ENCODE measurements at places on chromosomes 5 and 9. TPM values are rescaled to one million over a fixed set of nuclear protein-coding genes. Genes with fewer than 3 reads are reported as not detected.

DNA sequence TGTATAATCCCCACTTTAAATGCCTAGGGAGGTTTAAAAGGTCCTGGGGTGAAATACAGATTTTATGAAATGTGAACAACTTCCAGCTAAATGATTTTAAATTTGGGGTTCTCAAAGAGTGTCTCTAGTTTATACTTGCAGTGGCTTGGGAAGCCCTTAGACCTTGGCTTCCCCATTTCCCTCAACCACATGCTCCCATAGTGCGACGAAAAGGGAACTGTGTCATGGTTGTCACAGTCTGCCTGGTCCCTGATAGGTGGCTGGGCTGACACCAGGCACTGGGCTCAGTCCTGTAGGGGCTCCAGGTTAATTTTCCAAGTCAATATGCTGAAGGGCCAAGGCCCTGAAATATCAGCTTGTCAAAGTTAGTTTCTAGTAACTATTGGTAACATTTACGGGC is 10.4 kb upstream of the CXCL14 start:
- H3K4me3 ChIP-seq: no peak overlapping the region
- no peaks in the 10 kb centered on the region for H3K36me3 ChIP-seq
- peaks cover 18% of the 10 kb centered on the region for H3K27me3 ChIP-seq
- no peak for DNase-seq

DNA sequence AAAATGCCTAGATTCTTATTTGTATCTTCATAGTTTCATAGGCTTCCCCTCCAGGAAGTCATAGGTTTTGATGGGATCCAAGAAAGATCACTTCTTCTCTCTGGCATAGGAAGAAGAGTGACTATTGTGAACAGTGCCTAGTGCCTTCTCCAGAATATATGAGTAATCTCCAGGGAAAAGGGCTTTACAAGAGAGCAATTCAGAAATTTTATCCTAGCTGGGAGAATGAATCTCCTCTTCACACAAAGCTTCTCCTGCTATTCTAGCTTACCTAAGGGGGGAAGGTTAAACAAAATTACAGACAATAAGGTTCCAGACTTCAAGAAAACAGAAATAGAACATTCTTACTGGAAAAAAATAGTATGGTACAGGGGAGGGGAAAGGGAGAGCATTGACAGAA is 1193.3 kb upstream of the CDH6 start:
- no peaks in the 10 kb centered on the region for H3K36me3 ChIP-seq
- H3K4me1 ChIP-seq: no peaks in the 10 kb centered on the region

DNA sequence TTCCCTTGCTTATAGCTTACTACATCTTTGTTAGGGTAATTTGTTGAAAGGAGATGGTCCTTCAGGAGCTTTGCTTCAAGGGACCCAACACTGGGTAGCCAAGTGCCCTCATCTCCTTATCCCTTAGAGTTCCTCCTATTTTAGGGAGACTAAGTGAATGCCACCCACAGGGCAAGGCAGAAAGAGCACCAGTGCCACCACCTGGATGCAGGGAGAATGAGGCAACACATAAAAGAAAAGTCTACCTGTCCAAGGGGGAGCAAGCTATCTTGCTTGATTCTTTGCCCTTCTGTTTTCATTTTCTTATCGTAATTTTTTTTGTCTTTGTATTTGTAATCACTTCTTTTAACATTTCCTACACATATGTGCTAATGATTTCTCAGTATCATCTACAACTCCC is 205.5 kb downstream of the NPR3 start:
- H3K36me3 ChIP-seq: no peaks in the 10 kb centered on the region
- DNase-seq: peak; percentile 32
- H3K27me3 ChIP-seq: 0 out of 2 replicates have a peak, but pooled peaks cover 5% of the 10 kb centered on the region

The NR5A1 gene
- 0.64 TPM for total RNA-seq

The ERMP1 gene
- 29.9 TPM for total RNA-seq

GRCh38 chr5:149423794-149424268 is 44.7 kb upstream of the IL17B start:
- DNase-seq: no peak
- H3K4me1 ChIP-seq: peaks cover 17% of the 10 kb centered on the region
- no peaks in the 10 kb centered on the region for H3K36me3 ChIP-seq
- H3K27ac ChIP-seq: no peak overlapping the region

- H3K4me1 ChIP-seq: no peaks in the 10 kb centered on the region
- H3K27ac ChIP-seq: no peak overlapping the region
- no peak for DNase-seq
- H3K4me3 ChIP-seq: no peak overlapping the region
Measured at GRCh38 chr9:119005162-119005561, 364.1 kb downstream of the BRINP1 start.

The ADCY2 gene
- 0.15 TPM for total RNA-seq

The HSD17B3 gene
- 0.37 TPM for total RNA-seq

The PLPP7 gene
- 0.37 TPM for total RNA-seq

- H3K36me3 ChIP-seq: no peaks in the 10 kb centered on the region
- no peak overlapping the region for H3K27ac ChIP-seq
- peaks cover 6% of the 10 kb centered on the region for H3K27me3 ChIP-seq
- no peak overlapping the region for H3K4me3 ChIP-seq
- H3K4me1 ChIP-seq: peaks cover 4% of the 10 kb centered on the region
Measured at GRCh38 chr5:1661831-1662558, 137.6 kb downstream of the MRPL36 start.

- H3K4me1 ChIP-seq: no peaks in the 10 kb centered on the region
- DNase-seq: no peak
- H3K27ac ChIP-seq: no peak overlapping the region
- H3K4me3 ChIP-seq: no peak overlapping the region
Measured at GRCh38 chr9:71791875-71792274, 23.6 kb upstream of the CEMIP2 start.

DNA sequence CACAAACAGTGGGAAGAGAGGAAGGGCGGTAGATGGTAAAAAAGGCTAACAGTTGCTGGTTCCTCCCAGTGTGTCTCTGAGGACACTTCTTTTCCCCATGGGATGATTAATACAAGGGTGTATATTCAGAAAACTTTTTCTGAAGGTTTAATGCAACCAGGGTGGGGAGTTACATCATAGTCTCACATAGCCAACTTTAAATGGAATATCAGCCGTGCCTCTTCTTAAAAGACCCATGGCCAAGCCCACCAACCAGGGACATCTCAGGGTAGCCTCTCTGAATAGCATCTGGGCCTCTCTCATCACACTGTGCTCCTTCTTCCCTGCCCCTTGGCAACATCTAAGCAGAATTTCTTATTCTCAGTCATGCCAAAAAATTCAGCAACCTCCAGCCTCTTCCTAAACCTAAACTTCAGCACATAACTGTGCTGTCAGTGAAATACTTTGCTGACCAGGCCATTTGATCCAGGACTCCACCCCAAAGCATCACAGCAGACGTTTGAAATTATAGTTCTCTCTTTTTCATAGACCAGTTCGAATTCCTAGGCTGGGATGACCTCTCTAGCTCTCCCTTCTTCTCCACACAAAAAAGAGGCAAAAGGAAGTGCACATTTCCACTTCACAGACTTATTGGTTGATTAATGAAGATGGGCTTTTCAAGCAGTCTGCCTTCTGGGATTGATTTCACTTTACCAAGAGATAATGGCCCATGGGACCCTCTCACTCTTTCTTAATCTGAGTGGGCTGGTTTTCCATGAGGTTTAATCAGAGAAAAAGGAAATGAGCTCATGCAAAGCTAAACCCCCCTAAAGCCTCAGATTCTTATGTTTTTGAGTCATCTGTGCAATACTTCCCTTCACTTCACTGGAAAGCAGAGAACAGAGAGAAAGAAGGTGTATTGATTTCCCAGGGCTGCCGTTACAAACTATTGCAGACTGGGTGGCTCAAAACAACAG is 85.1 kb upstream of the RAI14 start:
- no peak for DNase-seq
- no peak overlapping the region for H3K4me3 ChIP-seq
- H3K36me3 ChIP-seq: no peaks in the 10 kb centered on the region
- no peaks in the 10 kb centered on the region for H3K4me1 ChIP-seq
- no peaks in the 10 kb centered on the region for H3K27me3 ChIP-seq

The SLCO4C1 gene
- total RNA-seq: 0.12 TPM

GRCh38 chr5:174527916-174528540 is 196.4 kb upstream of the MSX2 start:
- H3K27ac ChIP-seq: no peak overlapping the region
- no peak overlapping the region for H3K4me3 ChIP-seq
- DNase-seq: no peak
- H3K36me3 ChIP-seq: no peaks in the 10 kb centered on the region
- H3K4me1 ChIP-seq: peaks cover 36% of the 10 kb centered on the region

DNA sequence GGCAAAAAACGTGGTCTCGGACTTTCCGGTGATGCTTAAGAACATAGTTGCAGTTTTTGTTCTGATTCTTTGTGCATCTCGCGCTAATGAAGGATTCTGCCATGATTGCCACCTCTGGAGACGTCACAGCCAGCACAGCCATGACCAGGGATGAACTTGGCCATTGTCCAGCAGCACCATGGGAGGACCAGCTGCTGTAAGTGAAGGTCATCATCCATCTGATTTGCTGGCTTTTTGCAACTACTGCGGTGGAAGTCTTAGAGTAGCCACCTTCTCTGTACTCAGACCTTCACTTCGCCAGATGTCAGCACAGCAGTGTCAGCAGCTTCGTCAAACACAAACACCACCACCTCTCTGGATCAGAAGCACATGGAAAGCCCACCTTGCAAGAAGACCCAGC is 45.7 kb downstream of the NSUN2 start:
- no peak overlapping the region for H3K27ac ChIP-seq
- no peak for DNase-seq
- H3K4me3 ChIP-seq: no peak overlapping the region
- H3K4me1 ChIP-seq: no peaks in the 10 kb centered on the region

DNA sequence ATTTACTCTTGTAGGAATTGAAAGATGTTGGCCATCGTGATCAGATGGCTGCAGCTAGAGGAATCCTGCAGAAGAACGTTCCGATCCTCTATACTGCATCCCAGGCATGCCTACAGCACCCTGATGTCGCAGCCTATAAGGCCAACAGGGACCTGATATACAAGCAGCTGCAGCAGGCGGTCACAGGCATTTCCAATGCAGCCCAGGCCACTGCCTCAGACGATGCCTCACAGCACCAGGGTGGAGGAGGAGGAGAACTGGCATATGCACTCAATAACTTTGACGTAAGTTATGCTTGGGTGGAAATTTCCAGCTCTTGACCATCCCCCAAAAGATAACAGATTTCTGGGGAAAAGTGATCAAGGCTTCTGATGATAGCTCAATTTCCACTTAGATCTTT is 50.6 kb downstream of the LRRTM2 start:
- H3K4me1 ChIP-seq: no peaks in the 10 kb centered on the region
- no peak overlapping the region for H3K27ac ChIP-seq
- peaks cover 24% of the 10 kb centered on the region for H3K36me3 ChIP-seq
- no peak overlapping the region for H3K4me3 ChIP-seq
- H3K27me3 ChIP-seq: no peaks in the 10 kb centered on the region

DNA sequence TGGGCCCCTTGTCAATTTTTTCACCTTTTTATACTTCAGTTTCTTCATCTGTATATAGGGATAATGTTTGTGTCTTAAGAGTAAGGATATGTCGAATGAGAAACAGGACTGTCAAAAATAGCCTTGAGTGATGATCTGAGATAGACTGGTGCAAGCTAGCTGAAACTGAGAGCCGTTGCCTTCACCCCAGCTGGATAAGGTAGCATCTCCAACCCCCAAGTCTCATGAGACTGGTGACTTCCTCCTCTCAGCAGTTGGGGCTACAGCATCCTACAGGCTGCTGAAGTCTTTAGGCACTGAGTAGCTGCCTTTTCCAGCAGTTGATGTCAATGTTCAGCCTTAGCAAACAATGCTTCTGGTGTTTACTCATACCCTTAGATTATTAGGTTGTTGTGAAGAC is 330.2 kb downstream of the OSTF1 start:
- H3K27ac ChIP-seq: no peak overlapping the region
- no peak overlapping the region for H3K4me3 ChIP-seq
- H3K36me3 ChIP-seq: no peaks in the 10 kb centered on the region
- 0 out of 2 replicates have a peak, but pooled peaks cover 5% of the 10 kb centered on the region for H3K27me3 ChIP-seq
- no peak for DNase-seq

GRCh38 chr5:17151686-17152085 is 65.7 kb upstream of the BASP1 start:
- DNase-seq: no peak
- H3K36me3 ChIP-seq: no peaks in the 10 kb centered on the region
- H3K4me1 ChIP-seq: no peaks in the 10 kb centered on the region

The CAVIN4 gene
- total RNA-seq: 0.59 TPM

The ACSL6 gene
- total RNA-seq: 2.3 TPM

The RAD17 gene
- total RNA-seq: 29.0 TPM

- DNase-seq: no peak
- H3K36me3 ChIP-seq: no peaks in the 10 kb centered on the region
- H3K4me1 ChIP-seq: no peaks in the 10 kb centered on the region
- H3K27ac ChIP-seq: no peak overlapping the region
- no peak overlapping the region for H3K4me3 ChIP-seq
Measured at GRCh38 chr9:78525986-78526560, 229.1 kb downstream of the PSAT1 start.

DNA sequence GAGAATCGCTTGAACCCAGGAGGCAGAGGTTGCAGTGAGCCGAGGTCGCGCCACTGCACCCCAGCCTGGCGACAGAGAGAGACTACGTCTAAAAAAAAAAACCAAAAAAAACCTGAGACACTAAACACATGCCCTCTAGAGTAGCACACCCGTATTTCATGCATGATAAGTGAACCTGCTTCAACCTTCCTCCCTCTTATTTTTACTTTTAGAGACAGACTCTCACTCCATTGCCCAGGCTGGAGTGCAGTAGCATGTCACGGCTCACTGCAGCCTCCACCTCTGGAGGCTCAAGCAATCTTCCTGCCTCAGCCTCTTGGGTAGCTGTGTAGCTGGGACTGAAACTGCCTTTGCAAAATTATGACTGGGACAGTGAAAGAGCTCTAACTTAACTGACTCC is 17.6 kb upstream of the NANS start:
- H3K27ac ChIP-seq: no peak overlapping the region
- no peaks in the 10 kb centered on the region for H3K4me1 ChIP-seq
- H3K4me3 ChIP-seq: no peak overlapping the region
- no peak for DNase-seq
- no peaks in the 10 kb centered on the region for H3K36me3 ChIP-seq

GRCh38 chr9:124812441-124812876 is 35.5 kb downstream of the OLFML2A start:
- peaks cover 61% of the 10 kb centered on the region for H3K4me1 ChIP-seq
- DNase-seq: peak; percentile 84
- peak overlapping the region; percentile 91 for H3K27ac ChIP-seq
- no peaks in the 10 kb centered on the region for H3K27me3 ChIP-seq
- H3K4me3 ChIP-seq: peak overlapping the region; percentile 37

The C5orf58 gene
- not detected for total RNA-seq

The KIF2A gene
- total RNA-seq: 42.9 TPM
